ENCODE measurements at places on chromosomes 7 and 10. TPM values are rescaled to one million over a fixed set of nuclear protein-coding genes. Genes with fewer than 3 reads are reported as not detected.
A peak's percentile ranks its signal among the peaks of the same experiment; 100 is the strongest.

- DNase-seq: no peak
These were observed 62.2 kb upstream of the TES start for GRCh38 chr7:116148108-116148507.

- no peak for DNase-seq
These were observed 41.7 kb upstream of the OCM start for GRCh38 chr7:5838761-5839500.

- no peak for DNase-seq
These were observed 42.3 kb downstream of the PFKP start for GRCh38 chr10:3109633-3110032.

GRCh38 chr10:28939281-28940157, 262.2 kb downstream of the BAMBI start:
- DNase-seq: peak; percentile 53

- DNase-seq: no peak
These were observed 139.4 kb upstream of the HPS1 start for GRCh38 chr10:98586096-98586495.

- peak; percentile 67 for DNase-seq
These were observed 121.6 kb downstream of the C10orf105 start for GRCh38 chr10:71597821-71598498.

GRCh38 chr7:72307566-72307965, 104.6 kb downstream of the CALN1 start:
- DNase-seq: no peak

DNA sequence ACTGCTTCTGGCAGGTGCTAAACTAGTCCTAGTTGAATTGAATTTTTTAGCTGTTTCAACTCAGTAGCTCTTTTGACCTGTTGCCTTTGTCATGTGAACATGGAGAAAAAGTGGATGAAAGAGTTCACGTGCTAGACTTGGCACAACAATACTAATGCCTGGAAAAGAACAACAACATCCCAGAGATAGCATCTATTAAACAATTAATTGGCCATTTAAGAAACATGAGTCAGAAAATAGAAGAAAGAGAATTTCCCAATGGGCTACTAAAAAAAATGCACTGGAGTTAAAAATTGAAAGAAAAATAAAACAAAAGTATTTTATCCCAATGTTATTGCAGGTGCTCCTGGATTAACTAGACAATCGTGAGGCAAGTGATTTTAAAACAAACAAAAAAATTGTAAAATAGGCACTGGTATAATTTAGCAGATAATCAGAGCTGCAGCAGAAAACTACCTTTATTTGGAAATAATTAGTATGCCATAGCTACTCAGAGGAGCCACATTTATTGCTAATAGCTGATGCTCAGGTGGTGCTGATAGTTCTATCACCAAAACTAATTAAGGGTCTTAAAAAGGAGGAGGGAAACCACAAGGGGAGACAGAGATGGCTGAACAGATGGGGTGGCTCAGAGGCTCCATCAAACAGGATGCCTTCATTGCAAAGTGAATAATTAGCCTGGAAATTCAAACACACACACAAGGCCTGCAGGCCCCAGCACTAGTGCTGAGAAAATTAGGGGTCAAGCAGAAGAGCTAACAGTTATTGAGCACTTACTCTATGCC, 17.6 kb downstream of the CCDC71L start:
- DNase-seq: no peak

- DNase-seq: no peak
These were observed 217.7 kb upstream of the AOAH start for GRCh38 chr7:36942025-36942424.

Gene MRLN
- not detected for total RNA-seq

Gene RBM20
- total RNA-seq: 1.4 TPM

GRCh38 chr10:79050896-79051555, 17.7 kb upstream of the ZMIZ1 start:
- DNase-seq: no peak

Gene VSTM2A
- 0.72 TPM for total RNA-seq

Gene GNGT1
- not detected for total RNA-seq

GRCh38 chr10:6072215-6072934, 10.2 kb upstream of the IL2RA start:
- DNase-seq: no peak

Gene PPRC1
- 20.8 TPM for total RNA-seq

DNA sequence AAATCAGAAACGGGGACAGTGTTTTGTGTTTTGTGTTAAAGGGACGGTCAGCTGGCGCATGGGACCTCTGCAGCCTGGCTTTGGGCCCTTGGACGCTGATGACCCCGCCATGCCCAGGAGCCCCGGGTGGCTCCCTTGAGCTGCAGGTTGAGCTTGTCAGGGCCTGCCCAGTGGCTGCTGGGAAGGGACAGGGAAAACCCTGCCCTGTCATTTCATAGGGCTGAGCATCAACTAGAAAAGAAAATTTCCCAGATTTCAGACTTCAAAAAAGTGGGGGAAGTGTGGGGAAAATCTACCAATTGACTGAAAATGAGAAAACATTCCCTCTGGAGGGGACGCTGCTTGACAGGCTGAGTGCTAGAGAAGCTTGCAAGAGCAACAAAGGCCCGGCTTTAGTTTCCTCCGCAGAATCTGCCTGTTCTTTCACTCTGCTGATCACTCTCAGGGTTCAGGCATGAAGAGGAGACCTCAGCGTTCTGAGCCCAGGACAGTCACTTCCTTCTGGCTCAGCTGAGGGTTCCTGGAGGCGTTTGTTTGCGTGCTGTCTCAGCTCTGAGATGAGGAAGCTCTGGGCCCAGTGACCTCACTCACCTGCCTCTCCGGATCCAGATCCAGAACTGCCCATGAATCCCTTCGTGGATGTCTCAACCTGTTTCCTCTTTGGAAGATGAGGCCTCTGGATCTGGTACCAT, 18.6 kb upstream of the DNAJB6 start:
- DNase-seq: peak; percentile 44

- peak; percentile 32 for DNase-seq
These were observed 58.1 kb upstream of the ST8SIA6 start for GRCh38 chr10:17512341-17513001.

DNA sequence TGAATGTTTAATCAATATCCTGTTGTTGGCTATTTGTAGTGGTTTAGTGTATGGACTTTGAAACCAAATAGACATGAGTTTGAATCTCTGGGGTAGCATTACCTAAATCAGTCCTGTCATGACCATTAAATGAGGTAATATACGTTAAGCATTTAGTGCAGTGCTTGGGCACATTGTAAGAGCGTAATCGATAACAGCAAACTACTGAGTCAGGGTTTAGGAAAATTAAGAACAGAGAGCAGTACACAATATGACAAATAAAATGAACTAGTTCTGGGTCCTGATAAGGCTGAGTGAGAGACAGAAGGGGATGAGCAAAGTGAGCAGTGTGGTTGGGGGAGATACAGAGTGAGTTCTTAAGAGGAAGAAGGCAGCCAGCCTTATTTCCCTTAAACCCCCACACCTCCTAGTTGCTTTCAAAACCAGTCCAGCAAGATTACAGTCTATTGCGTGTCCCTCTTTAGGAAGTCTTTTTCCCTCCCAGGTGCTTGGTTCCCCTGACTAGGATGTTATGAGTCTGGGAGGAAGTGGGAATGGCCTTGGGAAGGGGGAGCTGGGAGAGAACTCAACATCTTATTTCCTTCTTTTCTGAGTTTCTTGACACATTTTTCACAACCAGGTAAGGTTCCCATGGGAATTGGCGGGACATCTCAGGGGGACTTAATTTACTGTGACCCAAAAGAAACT, 171.0 kb downstream of the SND1 start:
- no peak for DNase-seq

DNA sequence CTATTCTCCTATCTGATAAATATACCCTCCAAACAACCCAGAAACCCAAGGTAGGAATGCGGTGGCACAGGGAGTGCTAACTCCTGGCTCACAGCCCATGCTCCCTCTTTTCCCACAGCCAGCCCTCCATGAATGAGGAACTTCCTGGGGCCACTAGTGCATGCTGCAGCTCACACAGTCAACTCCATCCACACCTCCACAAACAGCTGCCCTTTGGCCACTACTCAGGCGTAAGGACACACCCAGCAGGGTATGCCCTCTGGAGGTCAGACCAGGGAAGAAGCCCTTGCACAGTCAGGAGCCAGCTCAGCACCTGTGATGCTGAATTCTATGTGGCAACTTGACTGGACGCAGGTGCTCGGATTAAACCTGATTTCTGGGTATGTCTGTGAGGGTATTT, 85.2 kb upstream of the PIK3CG start:
- peak; percentile 43 for DNase-seq

Gene BEND7
- 43.5 TPM for total RNA-seq

DNA sequence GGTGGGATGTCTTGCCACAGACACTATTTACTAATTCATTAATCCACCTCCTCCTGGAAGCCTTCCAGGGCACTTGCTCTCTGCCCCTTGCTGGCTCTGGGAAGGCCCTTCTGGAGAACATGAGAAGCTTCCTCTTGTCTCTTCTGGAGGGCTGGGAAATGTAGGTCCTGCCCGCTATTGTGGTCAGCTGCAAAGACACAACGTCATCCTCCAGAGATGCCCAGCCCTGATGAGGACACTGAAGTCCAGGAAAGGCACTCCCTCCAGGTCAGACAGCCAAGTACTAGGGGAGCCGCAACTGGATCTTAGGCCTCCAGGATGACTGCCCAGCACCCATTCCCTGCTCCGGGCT, 9.6 kb upstream of the TACR2 start:
- DNase-seq: peak; percentile 48

Gene C10orf62
- 1.0 TPM for total RNA-seq

DNA sequence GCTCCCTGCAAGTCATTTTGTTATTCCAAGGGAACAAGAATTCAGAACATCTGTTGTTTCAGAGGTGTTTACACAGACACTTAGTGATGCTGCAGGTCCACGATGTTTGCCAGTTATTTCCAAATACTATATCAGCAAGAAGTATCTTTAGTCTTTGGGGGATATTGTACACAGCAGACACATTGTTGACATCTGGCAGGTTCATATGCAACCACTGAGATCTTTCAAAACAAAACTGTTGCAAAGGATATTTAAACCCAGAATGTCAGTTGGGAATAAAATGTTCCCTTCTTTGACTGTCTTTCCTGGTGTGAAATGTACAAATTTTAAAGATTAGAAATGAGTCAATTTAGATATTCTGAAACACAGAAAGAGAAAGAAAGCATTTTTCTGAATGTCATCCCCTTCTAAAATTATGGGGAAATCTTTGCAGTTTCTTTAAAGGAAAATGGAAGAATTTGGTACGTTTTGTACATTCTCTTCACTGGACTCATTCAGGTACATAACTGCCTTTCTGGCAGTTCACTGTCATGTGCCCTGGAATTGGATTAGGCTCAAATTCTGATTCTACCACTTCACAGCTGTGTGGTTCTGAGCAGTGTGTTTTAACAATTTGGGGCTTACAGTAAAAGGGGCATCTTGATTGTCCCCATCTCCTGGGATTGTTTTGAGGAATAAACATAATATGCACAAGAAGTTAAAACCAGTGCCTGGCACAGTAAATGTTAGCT, 40.3 kb upstream of the CELF2 start:
- DNase-seq: no peak

GRCh38 chr7:8751557-8752231, 318.3 kb downstream of the NXPH1 start:
- DNase-seq: no peak

Gene GPC2
- 5.6 TPM for total RNA-seq

Gene SLC26A3
- total RNA-seq: 856 TPM

- DNase-seq: no peak
These were observed at the start of gene HMX2 for GRCh38 chr10:123147635-123148413. TSS of gene HMX2 (plus strand) at chr10:123148136. CDS start at chr10:123148379, 243 bp downstream.

Gene SPDYE11
- not detected for total RNA-seq

Gene HOXA5
- total RNA-seq: 0.81 TPM

Gene ANK3
- 169 TPM for total RNA-seq

DNA sequence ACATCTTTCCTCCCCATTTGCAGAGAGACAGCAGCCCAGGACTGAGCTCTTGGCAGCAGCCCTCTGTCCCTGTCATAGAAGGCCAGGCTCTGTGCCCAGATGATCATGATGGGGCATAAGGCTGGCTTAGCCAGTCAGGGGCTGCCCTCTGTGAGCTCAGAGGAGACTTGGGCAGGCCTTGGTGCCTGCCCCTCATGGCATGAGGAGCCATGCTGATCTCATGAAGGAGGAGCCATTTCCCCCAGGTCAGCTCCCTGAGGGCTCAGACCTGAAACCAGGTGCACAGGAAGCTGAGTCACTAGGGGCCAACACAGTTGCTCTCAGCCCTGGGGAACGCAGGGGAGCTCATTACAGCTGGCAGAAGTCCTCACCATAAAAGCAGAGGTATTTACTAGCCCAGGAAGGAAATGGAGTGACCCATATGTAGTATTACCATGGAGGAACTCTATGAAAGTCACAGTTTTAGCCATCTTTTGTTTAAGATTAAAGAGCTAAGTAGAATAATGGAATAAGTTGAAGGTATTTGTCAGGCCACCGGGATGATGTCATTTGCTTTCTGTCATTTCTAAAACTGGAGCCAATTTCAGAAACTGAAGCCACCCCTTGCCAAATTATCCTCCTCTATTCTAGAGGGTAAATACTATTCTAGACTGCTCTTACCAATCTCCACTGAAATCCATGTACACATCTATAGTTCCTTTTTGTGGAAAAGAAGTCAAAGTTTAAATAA, 362.4 kb upstream of the ZNF32 start:
- no peak for DNase-seq

Gene MBL2
- total RNA-seq: 0.12 TPM

DNA sequence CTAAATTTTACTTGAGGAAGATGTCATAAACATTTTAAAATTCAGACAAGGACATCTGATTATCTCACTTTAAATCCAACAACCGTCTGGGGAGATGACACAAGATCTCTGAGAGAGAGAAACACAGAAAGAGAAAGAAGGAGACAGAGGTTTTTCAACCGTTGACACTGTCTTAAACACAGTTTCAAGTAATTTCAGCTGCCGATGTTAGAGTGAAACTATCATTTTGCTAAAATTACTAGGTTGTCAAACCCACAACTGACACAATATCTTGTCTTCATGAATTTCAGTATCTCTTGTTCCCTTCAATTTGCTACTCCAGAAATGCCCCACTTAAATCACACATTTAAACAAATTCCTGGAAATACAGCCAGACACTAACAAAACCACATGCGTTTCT, 174.8 kb downstream of the RAPGEF5 start:
- no peak for DNase-seq

GRCh38 chr7:95190515-95190914, 133.8 kb downstream of the PON1 start:
- no peak for DNase-seq

Gene SPDYE2
- total RNA-seq: not detected

DNA sequence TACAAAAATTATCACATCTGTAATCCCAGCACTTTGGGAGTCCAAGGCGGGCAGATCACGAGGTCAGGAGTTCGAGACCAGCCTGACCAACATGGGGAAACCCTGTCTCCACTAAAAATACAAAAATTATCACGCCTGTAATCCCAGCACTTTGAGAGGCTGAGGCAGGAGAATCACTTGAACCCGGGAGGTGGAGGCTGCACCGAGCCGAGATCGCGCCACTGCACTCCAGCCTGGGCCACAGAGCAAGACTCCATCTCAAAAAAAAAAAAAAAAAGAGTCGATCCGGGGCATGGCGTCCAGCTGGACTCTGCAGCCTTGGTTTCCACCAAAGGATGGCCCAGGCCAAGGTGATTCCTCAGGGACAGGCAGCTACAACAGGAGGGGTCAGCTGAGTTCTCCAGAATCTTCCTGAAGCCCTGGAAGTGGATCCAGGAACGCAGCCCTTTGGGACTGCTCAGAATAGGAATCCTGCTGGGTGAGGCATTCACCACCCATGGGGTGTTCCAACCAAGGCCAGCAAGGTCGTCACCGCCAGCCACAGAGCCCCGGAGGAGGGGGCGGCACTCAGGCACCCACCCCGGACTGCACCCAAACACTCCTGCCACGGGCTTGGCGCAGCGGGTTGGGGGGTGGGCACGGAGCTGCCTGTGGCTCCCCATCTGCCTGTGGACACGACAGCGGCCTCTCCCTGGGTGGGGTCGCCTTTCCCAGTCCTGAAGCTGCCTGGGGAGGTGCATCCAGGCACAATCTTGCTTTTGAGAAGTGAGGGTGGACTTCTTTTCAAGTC, 12.0 kb upstream of the UTF1 start:
- DNase-seq: no peak

Data from mucosa of gallbladder (tissue), 1 donor.